ENCODE measurements at places on chromosomes 13 and 19. TPM values are rescaled to one million over a fixed set of nuclear protein-coding genes. Genes with fewer than 3 reads are reported as not detected.

FFAR3 gene
- polyA plus RNA-seq = not detected

ELOF1 gene
- polyA plus RNA-seq = 52.2 TPM

RXFP2 gene
- polyA plus RNA-seq = not detected

TICAM1 gene
- 6.3 TPM for polyA plus RNA-seq

N4BP2L1 gene
- 3.2 TPM for polyA plus RNA-seq

Data from heart right ventricle (tissue), 16 donors.